ENCODE measurements at places on chromosomes 7 and 10.
A peak's percentile ranks its signal among the peaks of the same experiment; 100 is the strongest.

DNA sequence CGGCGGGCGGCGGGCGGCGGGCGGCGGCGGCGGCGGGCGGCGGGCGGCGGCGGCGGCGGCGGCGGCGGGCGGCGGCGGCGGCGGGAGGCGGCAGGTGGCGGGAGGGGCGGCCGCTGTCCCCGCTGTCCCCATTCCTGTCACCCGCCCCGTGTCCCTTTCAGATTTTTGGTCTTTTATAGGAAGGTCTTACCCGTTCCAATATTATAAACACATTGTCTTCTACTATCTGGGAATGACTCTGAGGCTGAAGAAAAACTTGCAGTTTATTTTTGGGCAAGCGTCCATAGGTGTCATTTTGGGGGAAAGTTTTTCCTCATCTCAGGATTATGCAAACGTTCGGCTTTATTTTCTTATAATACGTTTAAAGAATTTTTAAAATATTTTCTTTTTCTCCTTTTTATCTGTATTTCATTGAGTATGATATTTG is 578 bp downstream of the ZNF713 start:
- DNase-seq, result no peak

DNA sequence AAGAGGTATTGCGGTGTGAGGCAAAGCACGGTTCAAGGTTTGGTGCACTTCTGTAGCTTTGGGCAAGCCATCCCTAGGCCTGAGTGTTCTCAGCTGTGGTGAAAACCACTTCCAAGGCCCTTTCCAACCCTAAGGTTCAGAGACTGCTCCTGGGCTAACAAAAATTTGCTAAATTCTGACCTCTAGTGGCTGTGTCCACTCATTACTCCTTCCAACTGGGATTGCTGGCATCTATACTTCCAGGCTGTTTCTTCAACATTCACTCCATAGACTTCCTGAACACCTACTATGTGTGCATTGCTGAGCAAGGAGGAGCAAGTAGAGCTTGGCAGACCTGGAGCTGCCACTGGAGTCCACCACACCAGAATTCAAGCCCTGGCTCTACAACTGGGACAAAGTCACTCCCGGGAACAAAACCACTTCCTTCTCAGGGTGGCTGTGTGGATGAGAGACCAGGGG is 29.3 kb upstream of the SH3PXD2A start:
- DNase-seq, result no peak

DNA sequence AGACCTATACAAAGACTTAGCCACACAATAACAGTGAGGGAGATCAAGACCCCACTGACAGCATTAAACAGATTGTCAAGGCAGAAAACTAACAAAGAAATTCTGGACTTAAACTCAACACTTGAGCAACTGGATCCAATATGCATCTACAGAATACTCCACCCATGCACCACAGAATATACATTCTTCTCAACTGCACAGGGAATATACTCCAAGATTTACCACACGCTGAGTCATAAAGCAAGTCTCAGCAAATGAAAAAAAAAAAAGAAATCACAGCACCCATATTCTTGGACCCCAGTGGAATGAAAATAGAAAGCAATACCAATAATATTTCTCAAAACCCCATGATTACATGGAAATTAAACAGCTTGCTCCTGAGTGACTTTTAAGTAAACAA is 680.2 kb downstream of the PCDH15 start:
- DNase-seq, result no peak

DNA sequence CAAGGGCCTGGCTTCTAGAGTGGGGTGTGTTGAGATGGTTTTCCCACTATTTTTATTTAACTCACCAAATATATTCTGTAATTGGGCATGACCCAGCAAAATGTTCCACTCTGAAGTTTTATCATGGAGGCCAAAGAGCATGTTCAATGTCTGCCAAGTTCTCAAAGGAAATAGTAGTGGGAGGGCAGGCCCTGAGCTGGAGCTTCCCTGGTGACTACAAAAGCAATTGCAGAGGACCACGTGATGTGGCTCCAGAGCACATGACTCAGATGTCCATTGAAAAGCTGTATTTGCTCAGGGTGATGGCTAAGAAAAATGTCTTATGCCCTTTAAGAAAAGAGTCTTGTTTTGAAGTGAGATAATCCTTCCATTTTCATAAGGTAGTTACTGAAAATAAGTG is 1024.8 kb downstream of the LRMDA start:
- DNase-seq, result no peak

DNA sequence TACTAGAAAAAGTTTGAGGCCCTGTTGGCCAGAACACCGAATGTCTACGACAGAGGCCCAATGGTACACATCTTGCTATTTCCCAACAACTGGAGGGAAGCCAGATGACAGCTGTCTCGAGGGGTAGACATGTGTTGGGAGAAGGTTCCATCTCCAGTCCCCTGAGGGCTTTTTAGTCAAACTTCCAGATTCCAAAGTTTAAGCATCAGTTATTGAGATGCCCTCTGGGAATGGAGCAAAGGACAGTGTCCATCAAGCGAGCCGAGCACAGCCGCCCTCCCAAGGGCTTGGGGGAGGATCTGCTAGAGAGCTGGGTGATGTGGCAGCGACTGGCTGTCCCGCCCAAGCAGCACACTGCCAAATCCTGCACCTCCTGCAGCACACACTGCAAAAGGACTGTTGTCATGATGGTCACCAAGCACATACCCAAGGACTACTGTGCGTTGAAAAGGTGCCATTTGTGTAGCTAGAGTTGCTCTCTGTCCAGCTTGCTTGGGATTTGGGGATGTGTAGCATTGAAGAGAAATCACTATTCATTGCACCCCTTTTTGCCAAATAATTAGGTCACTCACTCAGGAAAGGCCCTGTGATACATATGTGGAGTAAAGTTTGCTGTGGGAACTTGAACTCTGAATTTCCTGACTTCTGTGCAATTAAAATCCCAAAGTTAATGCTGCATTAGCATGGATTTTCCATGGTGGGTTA is 164.6 kb downstream of the TRIL start:
- no peak for DNase-seq

GRCh38 chr7:15998617-15999016 is 312.1 kb upstream of the MEOX2 start:
- DNase-seq, result no peak

DNA sequence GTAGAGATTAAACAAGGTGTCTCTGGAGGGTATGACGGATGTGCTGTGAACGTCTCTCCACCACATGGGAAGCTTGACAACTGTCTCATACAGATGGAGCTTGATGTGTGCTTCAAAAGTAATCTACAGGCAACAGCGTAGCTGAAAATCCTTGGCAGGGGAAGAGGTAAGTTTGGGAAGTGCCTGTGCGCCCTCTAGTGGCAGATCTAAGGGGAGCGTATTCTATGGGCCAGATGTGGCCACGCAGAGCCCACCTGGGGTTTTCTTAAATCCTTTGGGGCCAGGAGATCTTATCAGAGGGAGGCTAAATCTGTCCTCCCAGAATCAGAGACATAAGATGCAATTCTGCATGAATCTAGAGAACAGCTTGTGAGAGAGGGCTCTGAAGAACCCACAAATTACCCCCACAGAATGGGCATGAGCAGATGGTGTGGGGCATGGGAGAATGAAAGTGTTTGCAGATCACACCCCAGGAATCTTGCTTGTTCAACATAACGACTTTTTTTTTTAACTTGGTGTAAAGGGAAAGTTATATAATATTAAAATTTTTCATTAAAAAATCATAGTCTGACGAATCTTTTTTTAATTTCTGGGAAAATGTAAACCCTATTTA is 91.2 kb upstream of the MPP7 start:
- peak; percentile 18 for DNase-seq

DNA sequence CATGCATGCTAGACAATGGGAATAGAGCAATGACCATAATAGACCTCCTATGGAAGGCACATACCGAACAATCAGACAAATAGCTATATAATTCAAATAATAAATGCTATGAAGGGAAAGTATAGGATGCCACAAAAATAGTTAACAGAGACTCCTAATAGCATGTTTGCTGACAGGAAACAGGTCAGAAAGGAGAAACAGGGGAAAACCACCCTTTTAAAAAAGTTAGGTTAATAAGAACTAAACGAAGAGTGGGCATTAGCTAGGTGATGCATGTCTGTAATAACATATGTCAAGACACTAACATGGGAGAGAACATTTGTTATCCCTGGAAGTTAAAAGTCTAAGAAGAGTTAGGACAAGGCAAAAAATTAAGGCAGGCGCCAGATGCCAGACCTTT is 58.9 kb downstream of the ABI1 start:
- DNase-seq, result no peak

DNA sequence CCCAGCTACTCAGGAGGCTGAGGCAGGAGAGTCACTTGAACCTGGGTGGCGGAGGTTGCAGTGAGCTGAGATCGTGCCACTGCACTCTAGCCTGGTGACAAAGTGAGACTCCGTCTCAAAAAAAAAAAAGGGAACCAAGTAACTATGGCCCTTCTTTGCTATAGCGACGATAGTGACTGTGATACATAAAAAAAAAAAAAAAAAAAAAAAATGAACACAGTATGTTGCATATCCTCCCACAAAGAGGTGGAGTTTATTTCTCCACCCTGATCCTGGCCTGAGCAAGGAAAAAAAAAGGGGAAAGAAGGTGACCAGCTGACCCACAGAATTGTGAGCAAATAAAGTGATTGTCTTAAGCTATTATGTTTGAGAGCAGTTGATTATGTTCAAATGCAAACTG is 42.3 kb upstream of the STEAP1B start:
- DNase-seq, result no peak

- DNase-seq, result no peak
These were observed 435.9 kb downstream of the TNS3 start for GRCh38 chr7:47145982-47146381.

GRCh38 chr10:62166331-62167131 is 102.1 kb downstream of the RTKN2 start:
- no peak for DNase-seq

DNA sequence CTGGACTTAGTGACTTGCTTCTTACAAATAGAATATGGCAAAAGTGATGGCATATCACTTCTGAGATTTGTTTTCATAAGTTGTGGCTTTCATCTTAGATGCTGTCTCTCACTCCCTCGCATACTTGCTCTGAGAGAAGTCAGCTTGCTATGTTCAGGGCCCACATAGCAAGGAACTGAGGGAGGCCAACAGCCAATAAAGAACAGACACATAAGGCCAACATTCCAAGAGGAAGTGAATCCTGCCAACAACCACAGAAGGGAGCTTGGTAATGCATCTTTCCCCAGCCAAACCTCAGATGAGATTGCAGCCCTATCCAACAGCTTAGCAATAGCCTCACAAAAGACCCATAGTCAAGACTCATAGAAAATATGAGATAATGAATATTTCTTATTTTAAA is 39.2 kb upstream of the DMTF1 start:
- DNase-seq, result no peak

GRCh38 chr10:62903828-62904227 is 87.7 kb upstream of the EGR2 start:
- DNase-seq, result no peak

DNA sequence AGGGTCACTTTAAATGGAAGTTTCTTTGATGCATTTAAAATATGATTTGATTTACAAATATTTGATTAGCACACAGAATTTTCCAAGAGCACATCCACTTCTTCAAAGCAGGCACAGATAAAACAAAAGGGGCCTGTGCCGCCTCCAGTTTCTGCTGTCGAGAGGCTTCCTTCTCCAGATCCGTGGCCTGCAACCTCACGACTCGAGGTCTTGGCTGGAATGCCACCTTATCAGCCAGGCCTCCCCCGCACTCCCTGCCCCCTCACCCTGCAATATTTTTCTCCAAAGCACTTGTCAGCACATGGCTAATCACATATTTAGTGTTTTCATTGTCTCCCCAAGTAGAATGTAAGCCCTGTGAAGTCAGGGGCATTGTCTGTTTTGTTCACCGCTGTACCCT is 12.5 kb downstream of the PYROXD2 start:
- no peak for DNase-seq

GRCh38 chr10:98332623-98333269 is 64.8 kb upstream of the LOXL4 start:
- no peak for DNase-seq

DNA sequence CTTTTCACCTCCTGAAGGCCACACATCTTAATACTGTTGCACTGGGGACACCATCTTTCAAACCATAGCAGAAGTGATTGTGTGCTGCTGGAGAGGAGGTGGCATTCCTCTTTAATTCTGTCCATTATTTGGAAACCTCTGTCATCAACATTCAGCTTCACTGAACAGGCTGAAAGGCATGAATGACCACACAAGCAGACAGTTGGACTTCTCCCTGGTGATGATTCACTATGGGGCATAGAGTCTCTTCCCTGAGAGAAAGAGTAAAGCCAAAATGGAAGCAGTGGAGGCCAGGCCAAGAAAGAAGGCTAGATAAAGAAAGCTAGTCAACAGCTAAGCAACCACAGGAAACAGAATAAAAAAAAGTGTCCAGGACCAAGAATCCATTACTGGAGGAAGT is 113.1 kb upstream of the VSTM2A start:
- no peak for DNase-seq

DNA sequence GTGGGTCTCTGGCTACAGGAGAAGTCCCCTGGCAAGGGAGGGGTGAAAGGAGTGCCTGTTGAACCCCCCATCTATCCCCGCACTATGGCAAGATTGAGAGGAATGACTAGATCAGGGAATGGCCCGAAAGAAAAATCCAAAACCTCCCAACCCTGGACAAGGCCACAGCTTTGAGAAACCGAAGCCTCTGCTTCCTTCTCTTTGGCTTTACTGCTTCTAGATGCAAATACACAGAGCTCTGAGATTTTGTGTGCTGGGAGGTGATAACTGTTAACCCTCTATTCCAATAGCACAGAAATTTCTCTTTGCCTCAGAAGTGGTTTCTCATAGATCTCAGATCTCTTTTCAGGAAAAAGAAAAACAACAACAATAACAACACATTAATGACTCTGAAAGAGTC is 15.0 kb downstream of the CAV1 start:
- DNase-seq, result no peak

DNA sequence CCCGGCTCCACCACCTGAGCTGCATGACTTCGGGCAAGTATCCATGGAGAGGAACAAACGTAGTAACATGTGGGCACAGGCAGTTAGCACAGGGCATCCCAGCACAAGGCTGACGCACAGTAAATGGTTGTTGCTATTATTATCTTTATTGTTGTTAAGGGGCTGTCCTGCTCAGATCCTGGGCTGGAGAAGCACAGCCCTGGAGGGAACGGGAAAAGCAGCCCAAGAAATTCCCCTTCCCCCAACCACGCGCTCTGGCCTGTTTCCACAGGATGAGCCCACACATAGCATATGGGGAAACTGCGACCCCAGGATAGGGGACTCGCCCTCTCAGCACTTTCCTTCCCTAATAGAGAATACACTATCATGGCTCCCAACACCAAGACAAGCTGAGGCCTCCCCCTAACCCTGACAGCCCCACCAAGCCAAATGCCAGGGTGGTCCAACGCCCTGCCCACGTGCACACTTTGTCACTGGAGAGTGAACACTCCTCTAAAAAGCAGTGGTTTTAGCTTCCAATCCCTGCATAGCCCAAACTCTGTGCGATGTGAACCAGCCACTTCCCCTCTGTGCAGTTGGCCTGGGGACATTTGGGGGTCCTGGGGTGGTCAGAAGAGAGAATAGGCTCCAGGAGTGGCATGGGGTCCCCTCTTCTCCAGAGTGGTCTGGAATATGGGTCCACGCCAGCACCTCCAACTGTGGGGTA is 11.0 kb downstream of the PSD start:
- DNase-seq, result no peak

DNA sequence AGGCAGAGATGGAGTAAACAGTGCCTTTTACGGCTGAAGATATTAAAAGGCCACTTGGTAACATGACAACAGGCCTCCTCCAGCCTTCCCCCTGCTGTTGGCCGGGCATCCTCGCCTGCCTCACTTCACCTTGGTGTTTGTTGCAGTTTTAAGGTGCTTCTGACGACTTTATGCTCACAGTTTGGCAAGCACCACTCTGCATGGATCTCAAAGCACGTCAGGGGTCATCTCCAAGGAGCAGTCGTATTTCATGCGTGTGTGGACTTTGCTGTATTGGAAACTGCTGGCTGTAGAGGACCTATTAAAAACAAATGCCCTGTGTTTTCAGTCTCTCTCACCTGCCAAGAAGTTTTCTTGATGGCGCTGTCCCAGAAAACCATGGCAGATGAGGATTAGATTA is 483.1 kb downstream of the RPS24 start:
- no peak for DNase-seq

Measured in effector memory CD4-positive, alpha-beta T cell (primary cell).